ENCODE measurements at places on chromosomes 5 and 9.
A peak's percentile ranks its signal among the peaks of the same experiment; 100 is the strongest.

DNA sequence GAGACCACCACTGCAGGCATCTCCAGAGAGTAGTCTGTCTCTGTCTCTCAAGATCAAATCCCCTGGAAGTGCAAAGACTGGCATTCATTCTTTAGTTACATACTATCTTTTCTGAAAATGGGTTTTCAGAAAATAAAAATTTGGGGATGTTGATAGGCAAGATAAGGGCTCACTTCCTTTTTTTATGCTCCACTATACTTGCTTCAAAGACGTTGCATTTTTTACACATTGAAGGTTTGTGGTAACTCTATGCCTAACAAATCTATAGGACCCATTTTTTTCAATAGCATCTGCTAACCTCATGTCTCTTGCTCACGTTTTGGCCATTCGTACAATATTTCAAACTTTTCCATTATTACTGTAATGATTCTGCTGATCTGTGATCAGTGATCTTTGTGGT lies 37.0 kb downstream of the DMAC1 start:
- DNase-seq: no peak

DNA sequence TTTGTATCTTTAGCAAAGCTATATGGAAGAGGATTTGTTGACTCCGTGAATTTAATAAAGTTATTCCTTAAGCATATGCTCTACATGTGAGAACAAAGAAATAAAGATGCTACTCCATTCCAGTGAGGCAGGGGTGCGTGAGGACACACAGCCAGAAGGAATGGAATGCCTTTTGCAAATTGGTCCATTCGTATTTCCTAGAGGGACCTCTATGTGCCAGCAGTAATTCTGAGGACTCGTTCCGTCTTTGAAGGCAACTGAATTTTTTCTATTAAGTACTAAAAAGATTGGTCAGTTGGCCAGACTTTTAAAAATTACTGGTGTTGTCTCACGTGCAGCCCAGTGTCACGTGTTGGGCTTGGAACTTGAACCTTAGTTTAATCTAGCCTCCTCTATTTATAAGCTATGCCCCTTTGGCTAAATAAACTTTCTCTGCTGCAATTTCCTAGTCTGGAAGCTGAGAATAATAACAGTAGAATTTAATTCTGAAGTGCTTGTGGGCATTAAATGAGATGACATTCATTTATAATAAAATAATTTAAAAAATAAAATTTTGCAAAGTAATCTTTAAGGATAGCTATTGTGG lies 13.9 kb downstream of the RAI14 start:
- DNase-seq: no peak

DNA sequence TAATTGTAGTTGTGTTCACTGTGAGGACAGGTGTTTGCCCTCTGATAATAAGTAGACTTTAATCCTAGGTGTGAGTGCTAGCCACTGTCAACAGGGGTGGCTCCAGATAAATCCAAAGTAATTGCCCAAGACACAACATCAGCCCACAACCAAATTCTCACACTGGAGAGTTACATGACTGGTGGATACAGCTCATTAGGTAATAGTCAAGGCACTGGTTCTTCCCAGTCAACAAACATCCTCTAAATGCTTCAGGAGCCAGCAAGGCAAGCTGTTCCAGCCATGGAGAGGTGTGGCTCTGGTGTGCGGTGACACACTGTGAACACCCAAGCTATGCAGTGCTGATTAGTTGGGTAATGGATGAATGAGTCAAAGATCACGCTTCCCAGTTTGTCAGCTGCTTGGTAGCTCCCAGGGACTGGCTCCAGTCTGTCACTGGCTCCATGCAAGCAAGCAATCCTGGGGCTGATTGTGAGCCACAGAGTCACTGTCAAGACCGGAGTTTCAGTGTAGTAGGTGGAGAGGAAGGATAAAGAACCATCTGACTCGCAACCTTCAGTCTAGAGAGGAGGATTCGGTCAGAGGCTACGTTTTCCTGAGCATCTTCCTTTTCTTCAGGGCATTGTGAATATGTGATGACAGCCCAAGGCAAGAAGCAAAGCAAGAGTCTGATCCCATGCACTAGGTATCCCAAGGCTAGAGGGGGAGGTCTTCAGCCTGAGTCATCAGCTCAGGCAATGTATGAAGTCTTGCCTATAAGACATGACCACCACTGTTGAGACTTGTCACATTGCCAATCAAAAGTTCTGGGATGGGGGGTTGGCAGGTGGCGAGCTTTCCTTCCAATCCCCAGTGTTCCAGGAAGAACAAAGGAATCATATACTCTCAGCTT lies 63.1 kb downstream of the UGCG start:
- DNase-seq: peak; percentile 66

DNA sequence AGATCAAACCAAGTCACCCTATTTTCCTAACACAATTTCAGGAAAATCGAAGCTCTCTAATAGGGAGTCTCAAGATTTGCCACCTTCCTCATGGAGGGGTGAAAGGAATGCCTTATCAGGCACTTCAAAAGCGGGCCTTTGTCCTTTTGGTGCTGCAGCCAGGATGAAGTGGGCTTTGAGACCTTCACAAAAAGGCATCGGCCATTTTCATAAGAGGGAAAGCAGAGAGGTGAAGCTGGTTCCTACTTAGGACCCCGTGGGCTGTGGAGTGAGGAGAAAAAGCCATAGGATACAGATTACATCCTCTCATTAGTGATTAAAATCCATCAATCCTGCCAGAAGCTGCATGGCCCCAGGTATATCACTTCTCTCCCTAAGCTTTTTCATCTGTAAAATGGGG lies 859 bp downstream of the CDKN2AIPNL start:
- no peak for DNase-seq

GRCh38 chr5:168337361-168337760 lies 45.9 kb downstream of the WWC1 start:
- no peak for DNase-seq

DNA sequence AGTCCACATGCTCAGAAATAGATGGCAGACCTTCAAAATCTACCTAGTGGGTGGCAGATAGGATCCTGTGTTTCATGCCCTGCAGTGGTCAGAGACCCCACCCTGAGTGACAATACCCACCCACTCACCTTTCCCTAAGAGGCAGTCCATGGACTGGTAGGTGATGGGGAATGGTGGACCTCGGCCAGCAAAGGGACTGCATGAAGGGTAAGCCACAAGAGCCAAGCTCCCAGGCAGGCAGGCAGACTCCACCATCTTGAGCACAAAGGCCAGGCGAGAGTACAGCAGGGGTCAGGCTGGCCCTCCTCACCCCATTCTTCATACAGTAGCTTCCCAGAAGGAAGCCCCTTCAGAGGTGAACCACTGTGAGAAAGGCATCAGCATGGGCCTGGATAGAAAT lies 78.4 kb downstream of the SYK start:
- DNase-seq: no peak

DNA sequence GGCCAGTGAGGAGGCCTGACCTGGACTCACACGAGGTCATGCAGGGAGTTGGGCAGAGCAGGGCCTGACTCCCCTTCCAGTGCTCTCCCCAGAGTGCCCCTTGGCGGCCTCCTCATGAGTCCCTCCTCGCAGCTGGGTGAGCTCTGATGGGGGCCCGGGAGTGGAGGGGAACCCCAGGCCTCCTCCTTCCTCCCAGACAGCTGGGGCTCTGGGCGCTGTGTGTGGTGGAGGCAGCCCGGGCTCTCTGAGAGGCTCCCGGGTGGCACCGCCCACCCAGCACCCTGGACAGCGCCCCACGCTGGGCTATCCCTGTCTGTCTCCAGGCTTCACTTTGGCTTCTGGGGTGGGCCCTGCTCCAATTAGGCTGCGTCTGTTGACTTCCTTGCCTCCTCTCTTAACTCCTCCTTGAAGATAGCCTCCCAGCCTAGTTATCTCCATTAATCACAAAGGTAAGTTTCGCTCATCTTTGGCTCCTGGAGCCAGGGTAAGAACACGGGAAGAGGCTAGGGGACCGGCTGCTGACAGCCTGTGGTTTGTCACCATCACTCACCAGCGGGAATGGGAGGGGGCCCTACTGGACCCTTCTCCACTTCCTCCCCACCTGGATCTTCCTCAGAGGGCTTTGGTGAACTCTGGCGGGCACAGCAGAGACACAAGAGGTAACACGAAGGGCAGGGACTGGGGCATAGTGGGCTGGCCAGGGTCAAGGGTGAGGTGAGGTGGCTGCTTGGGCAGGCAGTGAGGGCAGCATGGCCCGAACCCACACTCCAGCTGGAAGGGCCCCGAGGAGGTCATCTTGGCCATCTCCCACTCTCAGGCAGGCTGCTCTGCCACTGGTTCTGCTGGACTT lies 13.1 kb downstream of the PSD2 start:
- no peak for DNase-seq

- DNase-seq: no peak
Observed at GRCh38 chr5:163497315-163497714, 8.1 kb upstream of the MAT2B start.

GRCh38 chr9:316382-316965 lies 101.8 kb downstream of the DOCK8 start:
- DNase-seq: no peak

- DNase-seq: peak; percentile 68
Observed at GRCh38 chr5:82365744-82366228, 87.6 kb upstream of the RPS23 start.

- DNase-seq: no peak
Observed at GRCh38 chr9:6051511-6051950, 36.1 kb upstream of the RANBP6 start.

- no peak for DNase-seq
Observed at GRCh38 chr9:87642330-87643106, 83.4 kb upstream of the CTSL start.

DNA sequence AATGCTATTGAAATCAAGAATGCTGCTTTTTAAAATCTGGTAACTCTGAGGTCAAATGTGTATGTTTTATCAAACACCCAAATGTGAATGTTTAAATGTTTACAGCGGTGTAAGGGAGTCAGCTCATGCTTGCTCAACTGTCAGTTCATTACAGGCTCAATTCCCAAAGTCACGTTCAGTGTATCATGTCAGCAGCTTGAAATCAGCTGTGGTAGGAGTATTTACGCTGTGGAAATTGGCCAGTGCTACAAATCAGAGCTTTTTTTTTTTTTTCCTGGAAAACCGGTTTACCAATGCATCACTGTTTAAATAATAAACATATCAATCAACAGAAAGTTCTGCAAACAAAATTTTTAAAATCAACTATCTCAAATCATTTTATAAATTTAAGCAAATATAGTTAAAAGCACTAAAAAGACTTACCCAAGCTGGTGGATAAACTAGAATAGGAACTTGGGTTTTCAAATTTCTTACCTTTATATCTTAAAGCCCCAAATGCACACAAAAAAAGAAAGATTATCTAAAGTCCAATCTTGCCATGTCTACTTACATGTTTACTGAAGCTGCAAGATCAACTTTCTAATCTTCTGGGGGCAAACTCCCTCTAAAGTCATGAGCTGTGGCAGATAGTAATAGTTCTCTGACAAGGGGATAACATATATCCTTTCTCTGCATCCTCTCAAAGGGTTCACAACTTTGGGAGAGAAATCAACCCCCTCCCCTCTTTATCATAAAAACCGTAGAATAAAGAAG lies 57.6 kb upstream of the GRAMD2B start:
- DNase-seq: no peak

- peak; percentile 68 for DNase-seq
Observed at GRCh38 chr9:137240318-137240840, 708 bp upstream of the TUBB4B start.

DNA sequence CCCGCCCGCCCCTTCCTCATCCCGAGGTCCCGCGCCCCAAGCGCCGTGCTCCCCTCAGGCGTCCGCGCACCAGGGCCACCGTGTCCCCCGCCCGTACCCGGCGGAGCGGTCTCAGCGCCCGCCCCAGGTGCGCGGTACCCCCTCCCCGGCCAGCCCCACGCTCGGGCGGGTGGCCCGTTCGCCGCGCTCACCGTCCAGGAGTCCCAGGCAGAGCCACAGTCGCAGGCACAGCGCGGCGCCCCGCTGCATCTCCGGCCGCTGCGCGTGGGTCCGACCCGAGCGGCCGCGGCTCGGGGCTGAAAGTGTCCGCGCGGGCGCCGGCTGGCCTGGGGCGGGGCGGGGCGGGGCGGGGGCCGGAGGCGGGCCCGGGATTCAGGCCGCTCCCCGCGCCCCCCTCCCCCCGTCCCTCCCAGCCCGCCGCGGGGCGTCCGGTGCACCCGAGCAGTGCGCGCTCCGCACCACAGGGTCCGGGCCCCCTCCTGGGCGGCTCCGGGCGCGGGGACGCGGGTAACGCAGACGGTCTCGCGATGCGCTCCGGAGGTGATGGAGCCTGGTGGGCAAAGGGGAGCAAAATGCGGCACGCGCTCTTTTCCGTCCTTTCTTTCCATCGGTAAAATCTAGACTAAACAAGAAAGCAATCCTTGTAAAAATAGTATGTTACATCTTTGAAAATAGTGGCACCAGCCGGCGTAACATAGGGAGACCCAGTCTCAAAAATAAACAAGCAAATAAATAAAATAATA lies at the start of gene FLT4:
Gene FLT4, minus strand, starts transcription at position 304 of the 743 bp plus-strand sequence. Its CDS starts 55 bp downstream, at position 249.
- no peak for DNase-seq

All from SW480 (cell line).